ENCODE measurements at places on chromosomes 12 and 14. TPM values are rescaled to one million over a fixed set of nuclear protein-coding genes. Genes with fewer than 3 reads are reported as not detected.

GRCh38 chr12:7008864-7009263 is 9.4 kb downstream of the LPCAT3 start:
- no peak for DNase-seq

DNA sequence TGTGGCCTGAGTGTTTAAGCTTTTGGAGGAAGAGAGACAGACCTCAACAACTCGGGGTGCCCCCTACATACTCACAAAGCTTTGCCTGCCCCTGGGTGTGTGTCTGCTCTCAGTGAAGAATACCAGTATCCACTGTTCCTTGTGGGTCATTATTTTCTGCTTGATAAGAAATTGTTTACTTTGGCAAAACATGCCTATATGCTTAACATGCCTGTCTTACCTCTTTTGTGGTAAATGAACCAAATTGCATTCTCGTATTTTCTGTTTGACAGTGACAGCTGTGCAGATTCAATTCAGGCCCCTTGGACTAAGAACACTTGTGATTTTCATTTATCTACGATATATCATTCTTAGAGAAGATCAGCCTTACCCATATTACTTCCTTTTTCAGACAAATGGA is 50.6 kb upstream of the REP15 start:
- DNase-seq = no peak

GRCh38 chr12:15648558-15648957 is 140.6 kb downstream of the EPS8 start:
- no peak for DNase-seq

DNA sequence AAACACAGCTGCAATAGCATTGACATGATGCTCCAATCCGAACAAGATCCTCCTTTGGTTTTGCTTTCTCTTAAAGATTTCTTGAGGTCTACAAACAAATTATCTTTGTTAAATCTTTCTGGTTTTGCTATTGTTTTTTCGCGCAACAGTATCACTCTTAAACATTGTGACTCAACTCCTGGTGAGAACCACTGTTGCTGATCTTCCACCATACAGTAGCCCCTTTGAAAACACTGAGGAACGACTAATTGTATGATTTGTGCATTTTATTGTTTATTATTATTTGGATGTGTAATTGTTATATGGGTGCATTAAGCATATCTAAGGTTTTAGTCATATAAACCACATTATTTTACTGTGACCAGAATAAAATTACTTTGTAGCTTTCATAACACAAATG is 282.8 kb downstream of the EGLN3 start:
- DNase-seq = no peak

DNA sequence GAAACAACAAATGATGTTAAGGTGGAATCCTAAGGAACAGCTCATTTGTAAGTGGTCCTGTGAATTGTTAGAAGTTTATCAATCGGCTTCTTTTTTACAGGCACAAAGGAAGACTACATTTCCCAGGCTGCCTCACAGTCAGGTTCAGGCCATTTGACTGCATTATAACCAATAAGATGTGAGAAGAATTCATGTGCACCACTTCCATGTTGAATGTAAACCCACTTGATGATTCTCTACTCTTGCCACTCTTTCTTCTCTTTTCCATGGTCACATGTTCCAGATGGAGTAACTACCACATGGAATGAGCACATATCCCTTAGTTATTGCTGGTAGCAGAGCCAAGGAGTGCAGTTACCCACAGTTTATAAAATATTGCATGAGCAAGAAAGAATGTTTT is 67.1 kb upstream of the GZMB start:
- no peak for DNase-seq

GRCh38 chr12:68279227-68280054 is 26.0 kb upstream of the IL22 start:
- DNase-seq = no peak

- DNase-seq = no peak
These were observed 121.6 kb downstream of the NCOR2 start for GRCh38 chr12:124445826-124446225.

DNA sequence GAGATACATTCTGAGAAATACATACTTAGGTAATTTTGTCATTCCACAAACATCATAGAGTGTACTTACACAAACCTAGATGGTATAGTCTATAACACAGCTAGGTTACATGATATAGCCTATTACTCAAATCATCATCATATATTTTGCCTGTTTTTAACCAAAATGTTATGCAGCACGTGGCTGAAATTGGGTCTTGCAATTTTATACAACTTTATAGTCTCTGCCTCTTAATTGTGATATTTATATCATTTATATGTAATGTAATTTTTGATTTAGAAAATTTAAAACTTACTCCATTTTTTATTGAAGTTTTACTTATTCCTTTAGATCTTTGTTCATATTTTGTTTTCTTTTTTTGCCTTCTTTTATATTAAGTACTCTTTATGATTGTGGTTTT is 350.7 kb upstream of the DCN start:
- DNase-seq = no peak

DNA sequence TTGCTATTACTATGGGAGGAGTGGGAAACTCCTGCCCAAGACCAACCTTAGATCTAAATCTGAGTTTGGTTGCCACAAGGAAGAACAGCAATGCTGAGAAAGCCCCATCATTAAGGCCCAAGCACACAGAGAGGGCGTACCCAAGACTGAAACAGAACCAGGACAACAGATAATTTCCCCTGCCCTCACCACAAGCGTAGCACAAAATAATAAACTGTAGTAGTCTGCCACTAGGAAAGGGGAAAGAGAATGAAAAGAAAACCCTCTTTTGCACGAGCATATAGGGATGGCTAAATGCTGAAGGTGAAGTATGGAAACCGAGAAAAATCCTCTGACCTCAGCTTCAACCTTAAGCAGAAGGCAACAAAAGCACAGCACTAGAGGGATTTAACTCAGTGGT is 76.5 kb upstream of the DHRS4 start:
- no peak for DNase-seq

GRCh38 chr14:79951572-79951971 is 259.7 kb downstream of the DIO2 start:
- no peak for DNase-seq

The ARPC3 gene
- total RNA-seq = 418 TPM

The DUSP16 gene
- total RNA-seq = 43.0 TPM

DNA sequence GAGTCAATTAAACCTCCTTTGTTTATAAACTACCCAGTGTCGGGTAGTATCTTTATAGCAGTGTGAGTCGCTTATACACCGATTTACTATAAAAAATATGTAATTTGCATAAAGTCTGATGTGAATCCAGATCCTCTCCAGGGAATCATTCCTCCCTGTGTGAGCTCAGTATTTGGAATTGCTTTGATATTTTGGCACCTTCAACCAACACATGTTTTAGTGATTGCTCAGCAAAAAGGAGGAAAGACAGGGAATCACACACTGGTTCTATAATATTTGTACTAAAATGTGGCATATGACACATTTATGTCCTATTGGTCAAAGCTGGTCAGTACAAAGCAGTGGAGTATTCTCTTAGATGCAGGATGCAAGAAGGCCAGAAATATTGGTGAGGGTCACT is 703.9 kb upstream of the ATXN7L3B start:
- no peak for DNase-seq

DNA sequence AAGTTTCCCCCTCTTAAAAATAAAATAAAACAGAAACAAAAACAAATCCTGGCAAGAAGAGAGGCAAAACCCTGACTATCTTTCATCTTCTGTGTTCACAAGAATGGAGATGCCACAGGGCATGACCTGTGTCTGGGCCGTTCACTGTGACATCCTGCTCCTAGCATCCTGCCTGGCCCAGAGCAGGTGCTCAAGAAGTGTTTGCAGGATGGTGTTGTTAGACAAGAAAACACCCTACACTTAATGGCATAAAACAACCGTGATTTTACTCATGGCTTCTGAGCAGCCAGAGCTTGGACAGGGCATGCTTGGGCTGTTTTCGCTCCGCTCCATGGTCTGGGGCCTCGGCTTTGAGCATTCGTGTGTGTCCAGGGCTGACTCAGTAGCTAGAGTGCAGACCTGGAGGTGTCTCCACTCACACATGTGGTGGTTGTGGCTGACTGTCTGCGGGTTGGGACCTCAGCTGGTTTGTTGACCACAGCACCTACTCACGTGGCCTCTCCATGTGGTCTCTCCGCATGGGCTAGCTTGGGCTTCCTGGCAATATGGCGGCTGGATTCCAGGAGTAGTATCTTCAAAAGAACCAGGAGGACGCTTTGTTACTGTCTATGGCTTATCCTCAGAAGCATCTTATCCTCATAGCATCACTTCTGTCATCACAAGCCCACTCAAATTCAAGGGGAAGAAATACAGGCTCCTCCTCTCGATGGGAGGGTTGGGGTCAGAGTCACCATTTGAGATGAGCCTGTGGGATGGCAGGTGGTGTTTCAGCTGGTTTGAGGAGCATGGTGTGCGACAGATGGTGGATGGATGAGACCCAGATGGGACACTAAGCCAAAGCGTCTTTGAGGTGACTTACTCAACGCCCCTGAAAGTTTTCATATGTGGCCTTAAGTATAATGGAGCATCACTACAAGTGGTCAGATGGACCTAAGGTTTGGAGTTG is 33.2 kb upstream of the FZD10 start:
- DNase-seq = no peak

The SPSB2 gene
- 10.5 TPM for total RNA-seq

The KLRG1 gene
- 5.6 TPM for total RNA-seq

The PTCSC3 gene
- total RNA-seq = not detected

GRCh38 chr12:105955976-105956375 is 182.8 kb downstream of the NUAK1 start:
- DNase-seq = no peak

DNA sequence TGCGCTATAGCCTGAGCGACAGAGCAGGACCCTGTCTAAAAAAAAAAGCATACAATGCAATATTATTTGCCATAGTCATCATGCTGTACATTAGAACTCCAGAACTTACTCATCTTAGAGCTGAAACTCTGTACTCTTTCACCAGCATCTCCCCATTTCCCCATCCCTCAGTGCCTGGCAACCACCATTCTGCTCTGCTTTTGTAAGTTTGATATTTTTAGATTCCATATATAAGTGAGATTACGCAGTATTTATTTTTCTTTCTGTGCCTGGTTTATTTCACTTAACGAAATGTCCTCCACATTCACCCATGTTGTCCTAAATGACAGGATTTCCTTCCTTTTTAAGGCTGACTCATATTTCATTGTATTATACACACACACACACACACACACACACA is 121.8 kb downstream of the BBS10 start:
- no peak for DNase-seq

DNA sequence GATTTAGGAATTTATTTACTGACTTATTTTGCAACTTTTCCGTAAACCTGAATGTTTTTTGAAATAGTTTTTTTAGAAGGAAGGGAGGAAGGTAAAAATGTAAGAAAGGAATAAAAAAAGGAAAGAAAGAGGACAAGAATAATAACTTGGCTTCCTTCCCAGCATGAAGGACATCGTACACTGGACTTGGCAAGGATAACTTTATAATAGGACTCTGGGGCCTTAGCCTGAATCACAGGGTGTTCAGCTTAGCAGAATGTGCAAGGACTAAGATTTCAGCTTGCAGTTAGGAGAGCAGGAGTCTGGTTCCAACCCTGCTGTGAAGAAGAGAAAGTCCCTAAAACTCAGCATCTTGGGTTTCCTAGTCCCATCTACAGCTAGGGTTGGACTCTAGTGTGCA is 1053.3 kb downstream of the VRK1 start:
- DNase-seq = no peak

- DNase-seq = no peak
These were observed 44.5 kb upstream of the ZDHHC17 start for GRCh38 chr12:76719171-76720041.

- DNase-seq = no peak
These were observed 23.3 kb downstream of the RAB35 start for GRCh38 chr12:120093336-120093591.

The FAM181A gene
- total RNA-seq = not detected

DNA sequence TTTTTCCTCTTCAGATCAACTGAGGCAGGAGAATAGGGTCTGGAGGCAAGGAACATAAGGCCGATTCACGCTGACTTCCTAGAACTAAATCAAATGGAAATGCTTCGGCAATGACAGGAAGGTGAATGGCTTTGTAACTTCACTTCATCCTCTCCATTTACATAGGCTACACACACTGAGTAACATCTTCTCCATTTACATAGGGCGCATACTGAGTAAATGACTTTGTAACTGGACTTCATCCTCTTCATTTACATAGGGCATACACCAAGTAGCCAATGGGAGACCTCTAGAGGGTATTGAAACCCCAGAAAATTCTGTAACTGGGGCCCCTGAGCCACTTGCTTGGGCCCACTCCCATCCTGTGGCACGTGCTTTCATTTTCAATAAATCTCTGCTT is 71.0 kb upstream of the CPSF6 start:
- no peak for DNase-seq

- DNase-seq = no peak
These were observed 3.1 kb downstream of the ARHGEF25 start for GRCh38 chr12:57614178-57614947.

The NUP37 gene
- 56.7 TPM for total RNA-seq

- DNase-seq = no peak
These were observed 68.4 kb downstream of the HSPB8 start for GRCh38 chr12:119247007-119247719.

The PSMB5 gene
- 95.3 TPM for total RNA-seq

GRCh38 chr12:57128519-57129247 is 400 bp downstream of the LRP1 start:
- DNase-seq = no peak

GRCh38 chr14:38808734-38809455 is 294.1 kb downstream of the SEC23A start:
- DNase-seq = no peak

DNA sequence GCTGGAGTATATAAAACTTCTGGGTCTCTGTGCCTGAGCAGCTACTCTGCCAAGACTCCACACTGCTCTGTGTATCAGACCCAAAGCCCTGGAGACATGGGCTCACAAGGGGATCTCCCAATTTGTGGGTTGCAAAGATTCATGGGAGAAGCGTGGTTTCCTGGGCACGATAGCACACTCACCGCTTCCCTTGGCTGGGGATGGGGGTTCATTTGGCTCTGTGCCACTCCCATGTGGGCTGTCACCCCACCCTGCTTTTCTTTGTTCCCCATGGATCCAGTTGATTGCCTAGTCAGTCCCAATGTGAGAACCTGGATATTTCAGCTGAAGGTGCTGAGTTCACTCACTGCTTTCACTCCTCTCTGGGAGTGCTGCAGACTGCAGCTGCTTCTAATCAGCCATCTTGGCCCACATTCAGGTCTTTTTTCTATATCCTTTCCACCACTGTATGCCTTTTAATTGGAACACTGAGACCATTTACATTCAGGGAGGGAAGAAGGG is 40.0 kb upstream of the PCNX4 start:
- DNase-seq = no peak

DNA sequence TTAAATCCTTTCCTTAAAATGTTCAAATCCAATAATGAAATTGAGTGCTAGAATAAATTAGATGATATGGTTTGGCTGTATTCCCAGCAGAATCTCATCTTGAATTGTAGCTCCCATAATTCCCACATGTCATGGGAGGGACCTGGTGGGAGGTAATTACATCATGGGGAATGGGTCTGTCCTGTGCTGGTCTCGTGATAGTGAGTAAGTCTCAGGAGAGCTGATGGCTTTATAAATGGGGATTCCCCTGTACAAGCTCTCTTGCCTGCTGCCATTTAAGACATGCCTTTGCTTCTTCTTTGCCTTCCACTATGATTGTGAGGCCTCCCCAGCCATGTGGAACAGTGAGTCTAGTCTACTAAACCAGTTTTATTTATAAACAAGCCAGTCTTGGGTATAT is 508.5 kb downstream of the ETNK1 start:
- no peak for DNase-seq

Data from activated CD8-positive, alpha-beta memory T cell treated with anti-CD3 and anti-CD28 coated beads, Interleukin-2, amount 10 ng/mL, durations not matched to agents 7 days and 5 days (primary cell).